ENCODE measurements at places on chromosomes 2 and 18.
A peak's percentile ranks its signal among the peaks of the same experiment; 100 is the strongest.

GRCh38 chr18:78805840-78806239 is 173.8 kb upstream of the SALL3 start:
- DNase-seq: no peak

- peak; percentile 18 for DNase-seq
Observed at GRCh38 chr2:178912416-178913048, 105.3 kb upstream of the TTN start.

DNA sequence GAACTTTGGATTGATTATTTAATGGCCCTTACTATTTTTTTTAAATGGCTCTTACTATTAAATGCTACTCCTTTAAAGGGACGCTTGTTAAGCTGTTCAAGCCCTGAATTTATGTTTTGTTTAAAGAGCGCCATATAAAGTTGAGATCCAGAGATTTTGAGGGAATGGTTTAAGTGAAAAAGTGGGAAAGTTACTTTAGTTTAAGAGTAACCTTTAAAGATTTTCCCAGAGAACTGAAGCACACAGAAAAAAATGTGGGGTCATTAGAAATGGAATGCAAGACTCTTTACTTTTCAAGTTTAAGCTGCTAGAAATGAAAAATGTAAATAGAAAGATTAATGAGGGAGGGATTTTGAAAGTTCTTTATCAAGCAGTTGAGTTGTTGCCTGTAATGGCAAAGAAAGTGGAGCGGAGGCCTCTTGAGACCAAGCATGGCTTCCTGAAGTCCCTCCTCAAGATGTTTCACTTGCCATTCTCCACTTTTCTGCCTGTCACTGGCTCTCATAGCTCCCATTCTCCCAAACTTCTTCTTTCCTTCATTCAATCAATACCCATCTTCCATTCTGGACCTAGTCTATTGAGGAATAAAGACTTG is 93.2 kb downstream of the KCNS3 start:
- DNase-seq: no peak

- no peak for DNase-seq
Observed at GRCh38 chr18:70720607-70721006, 431.8 kb downstream of the SOCS6 start.

DNA sequence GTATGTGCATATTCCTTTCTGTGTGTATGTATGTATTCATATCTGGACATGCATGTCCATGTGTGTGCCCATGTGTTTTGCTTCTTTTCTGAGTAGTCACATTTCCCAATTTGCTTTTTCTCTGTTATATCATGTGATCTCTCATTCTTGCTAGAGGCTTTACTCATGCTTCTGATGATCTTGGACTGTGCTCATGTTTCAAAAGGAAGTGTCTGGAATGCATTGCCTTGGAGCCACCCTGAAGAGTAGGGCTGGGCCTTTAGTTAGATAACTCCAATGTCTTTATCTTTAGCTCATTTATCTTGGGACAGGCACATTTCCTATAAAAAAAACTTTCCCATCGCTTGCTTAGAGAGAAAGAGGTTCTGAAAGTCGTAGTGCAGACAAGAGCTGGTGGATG is 859.2 kb downstream of the CNTNAP5 start:
- peak; percentile 7 for DNase-seq

DNA sequence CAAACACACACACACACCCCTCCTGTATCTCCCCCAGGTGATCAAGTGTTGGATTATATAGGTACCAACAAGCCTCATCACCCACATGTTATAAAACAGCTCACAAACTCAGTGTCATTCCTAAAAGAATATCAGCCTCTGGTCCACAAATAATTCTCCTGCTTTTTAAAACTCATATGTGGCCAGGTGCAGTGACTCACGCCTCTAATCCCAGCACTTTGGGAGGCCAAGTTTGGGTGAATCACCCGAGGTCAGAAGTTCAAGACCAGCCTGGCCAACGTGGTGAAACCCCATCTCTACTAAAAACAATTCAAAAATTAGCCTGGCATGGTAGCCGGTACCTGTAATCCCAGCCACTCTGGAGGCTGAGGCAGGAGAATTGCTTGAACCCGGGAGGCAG is 87.8 kb downstream of the LRATD1 start:
- no peak for DNase-seq

DNA sequence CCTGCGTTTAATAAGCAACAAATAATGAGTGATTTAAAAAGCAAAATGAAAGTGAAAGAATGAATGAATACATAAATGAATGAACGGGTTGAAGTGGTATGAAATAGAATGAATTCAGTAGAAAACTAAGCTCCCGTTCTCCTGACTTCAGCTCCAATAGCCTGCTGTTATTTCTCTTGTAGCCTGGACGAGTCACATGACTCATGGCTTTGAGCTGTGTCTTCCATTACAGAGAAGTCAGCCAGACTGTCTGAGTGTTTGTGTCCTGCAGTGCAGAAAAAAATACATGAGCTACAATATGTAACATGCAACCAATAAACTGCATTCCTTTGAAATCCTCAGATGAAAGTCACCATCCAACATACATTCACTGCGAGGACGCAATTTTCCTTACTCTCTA is 21.2 kb downstream of the SCG2 start:
- peak; percentile 58 for DNase-seq

- DNase-seq: no peak
Observed at GRCh38 chr2:2264416-2264815, 66.7 kb downstream of the MYT1L start.

GRCh38 chr2:184729581-184729980 is 131.3 kb downstream of the ZNF804A start:
- DNase-seq: no peak

DNA sequence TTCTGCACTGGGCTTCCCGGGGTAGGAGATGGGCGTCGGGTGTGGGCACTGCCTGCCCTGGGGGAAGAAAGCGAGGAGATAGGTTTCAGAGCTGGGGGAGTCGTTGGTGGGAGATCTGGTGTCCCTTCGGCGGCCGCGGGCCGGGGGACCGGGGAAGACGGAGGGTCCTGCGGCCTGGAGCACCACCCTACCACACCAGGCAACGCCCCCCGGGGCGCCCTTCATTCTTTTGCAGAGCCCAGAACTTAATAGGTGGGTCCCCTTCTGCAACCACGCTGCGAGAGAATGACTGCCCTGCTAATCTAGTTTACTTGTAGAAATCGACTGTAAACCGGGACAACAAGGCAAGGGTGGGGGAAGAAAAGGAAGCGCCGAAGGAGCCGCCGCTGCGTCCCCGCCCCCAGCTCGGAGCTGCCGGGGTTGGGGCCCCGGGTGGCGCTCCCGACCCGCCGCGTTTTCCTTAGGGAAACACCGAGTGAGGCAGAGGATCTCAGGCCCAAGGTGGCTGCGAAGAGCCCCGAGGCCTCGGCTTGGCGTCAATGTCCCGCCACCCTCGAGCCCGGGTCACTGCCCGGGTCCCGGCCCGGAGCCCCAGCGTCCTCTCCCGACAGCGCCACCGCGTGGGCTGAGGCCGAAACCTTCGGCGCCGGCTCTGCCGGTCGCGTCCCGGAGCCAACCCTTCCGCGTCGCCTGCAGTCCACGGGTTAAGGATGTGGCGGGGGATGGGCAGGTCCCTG is 5.4 kb upstream of the SATB2 start:
- no peak for DNase-seq

- DNase-seq: no peak
Observed at GRCh38 chr2:137357634-137358033, 592.3 kb downstream of the THSD7B start.

GRCh38 chr2:42744545-42745082 is 19.3 kb downstream of the OXER1 start:
- DNase-seq: no peak

DNA sequence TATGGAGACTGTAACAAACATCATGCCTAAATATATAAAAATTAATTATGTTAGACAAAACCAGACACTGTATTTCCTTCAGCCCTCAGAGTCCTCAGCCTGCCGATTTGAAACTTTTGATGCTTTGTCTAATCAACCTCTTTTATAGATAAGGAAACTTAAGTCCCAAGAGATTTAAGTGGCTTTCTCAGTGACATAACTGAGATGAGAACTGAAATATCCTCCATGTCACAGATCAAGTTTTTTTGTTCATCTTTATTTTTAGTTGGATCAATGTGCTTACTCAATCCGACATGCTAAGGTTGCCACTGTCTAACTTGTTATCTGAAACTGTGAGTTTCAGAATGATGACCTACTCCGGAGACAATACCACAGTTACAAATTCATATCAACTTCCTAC is 72.3 kb downstream of the BARD1 start:
- no peak for DNase-seq

- DNase-seq: peak; percentile 66
Observed at GRCh38 chr2:54360055-54360792, 95.9 kb upstream of the SPTBN1 start.

- DNase-seq: no peak
Observed at GRCh38 chr2:127853671-127854070, 4.3 kb downstream of the POLR2D start.

DNA sequence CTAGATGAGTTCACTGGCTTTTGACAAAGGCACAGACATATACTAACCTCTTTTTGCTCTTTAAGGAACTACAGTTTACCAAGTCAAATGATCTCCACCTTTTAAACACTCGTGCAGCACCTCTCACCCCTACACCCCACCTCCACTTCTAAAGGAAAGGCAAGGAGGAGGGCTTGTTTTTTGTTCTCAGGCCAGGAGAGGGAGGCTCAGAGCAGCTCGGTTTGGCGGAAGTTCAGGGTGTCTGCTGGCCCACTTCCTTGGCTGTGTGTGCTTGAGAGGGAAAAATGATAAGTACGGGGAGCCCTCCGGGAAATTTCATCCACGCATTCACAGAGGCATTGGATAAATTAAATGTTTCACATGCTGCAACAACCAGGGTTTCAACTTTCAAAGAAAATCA is 667.9 kb downstream of the BCL11A start:
- DNase-seq: no peak

DNA sequence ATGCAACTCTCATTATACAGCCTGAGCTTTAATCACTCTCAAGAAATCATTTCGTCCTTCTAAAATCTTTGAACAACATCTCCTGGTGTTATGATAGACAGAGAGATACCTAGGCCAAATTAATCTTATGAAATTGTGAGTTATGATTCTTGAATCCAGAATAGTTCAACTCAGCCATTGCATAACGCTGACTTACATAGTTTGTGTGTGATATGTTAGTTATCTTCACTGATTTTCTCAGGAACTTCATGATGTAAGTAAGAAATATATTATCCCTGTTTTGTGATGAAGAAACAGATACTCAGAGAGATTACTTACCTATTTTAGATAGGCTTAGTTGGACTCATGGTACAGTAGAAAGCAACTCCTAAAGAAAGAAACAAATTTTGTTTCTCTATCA is 684.4 kb downstream of the ZEB2 start:
- no peak for DNase-seq

- DNase-seq: peak; percentile 38
Observed at GRCh38 chr2:220847589-220847988, 724.5 kb downstream of the EPHA4 start.

- peak; percentile 96 for DNase-seq
Observed at GRCh38 chr2:65432227-65433190, at the start of gene SPRED2. SPRED2 (minus strand) TSS chr2:65432599; CDS start chr2:65431987, 612 bp downstream.

DNA sequence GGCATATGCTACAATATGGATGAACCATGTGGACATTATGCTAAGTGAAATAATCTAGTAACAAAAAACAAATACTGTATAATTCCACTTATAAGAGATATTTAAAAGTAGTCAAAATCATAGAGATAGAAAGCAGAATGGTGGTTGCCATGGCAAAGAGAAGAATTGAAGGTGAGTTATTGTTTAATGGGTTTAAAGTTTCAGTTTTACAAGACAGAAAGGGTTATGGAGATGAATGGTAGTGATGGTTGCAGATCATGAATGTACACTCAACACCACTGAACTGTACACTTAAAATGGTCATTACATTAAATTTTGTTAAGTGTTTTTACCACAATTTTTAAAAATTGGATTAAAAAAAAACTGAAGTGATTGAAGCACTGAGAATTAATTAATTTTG is 298.2 kb upstream of the ZC3H15 start:
- DNase-seq: no peak

- DNase-seq: no peak
Observed at GRCh38 chr2:217935901-217936684, 66.7 kb downstream of the TNS1 start.

DNA sequence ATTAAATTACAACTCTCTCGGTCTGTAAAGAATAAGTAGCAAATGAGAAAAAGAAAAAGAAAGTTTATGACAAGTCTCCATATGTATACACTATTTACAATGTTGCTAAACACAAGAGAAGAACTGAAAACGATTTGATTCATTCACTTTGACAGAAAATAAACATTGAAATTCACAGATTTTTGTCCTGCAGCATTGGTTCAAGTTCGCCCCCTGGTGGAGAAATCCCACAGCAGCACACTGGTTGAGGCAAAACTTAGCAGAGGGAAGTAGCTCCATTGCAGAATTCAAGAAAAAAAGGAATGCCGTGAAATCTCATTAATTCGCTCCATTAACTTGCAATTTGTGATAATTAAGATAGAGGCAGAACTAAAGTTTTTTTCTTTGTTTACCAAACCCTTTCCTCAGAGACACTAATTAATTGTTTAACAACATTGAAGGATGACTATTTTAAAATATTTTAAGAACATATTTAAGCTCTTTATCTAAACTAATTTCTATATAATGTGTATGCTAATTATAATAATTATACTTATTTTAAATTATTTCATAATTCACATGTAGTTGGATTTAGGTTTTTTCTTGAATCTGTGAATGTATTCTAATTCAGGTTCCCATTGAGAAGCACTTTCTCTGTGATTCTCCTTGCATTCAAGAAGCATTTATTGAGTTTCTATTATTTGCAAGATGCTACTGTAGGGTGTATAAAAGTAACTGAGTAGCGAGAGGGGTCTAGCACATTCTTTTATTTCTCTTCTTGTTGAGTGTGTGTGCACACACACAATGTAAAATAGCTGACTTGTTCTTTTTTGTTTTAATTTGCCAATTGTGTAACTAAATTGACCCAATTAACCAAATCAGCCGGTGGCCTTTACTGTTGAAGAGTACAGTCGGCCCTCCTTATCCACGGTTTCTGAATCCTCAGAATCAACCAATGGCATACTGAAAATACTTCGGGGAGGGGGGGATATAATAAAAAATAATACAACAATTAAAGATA is 74.1 kb downstream of the COL4A3 start:
- DNase-seq: peak; percentile 38

DNA sequence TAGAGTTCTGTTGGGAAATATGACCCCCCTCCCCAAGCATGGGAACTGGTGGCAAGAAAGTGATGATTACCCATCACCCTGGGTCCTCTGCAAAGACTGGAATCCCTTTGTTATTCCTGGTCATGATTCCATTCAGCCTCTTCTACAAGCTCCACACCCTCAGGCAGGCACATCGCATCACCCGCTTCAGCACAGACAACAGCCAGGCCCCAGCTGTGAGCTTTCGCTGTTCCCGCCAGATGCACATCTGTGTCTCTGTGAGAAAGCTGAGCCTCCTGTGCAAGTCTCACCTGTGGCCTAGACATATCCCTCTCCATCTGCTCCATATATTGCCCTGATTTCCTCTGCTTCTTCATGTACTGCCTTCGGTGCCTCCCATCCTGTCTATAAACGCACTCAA is 368.0 kb upstream of the RAB6C start:
- DNase-seq: no peak

GRCh38 chr2:10053351-10053750 is 10.0 kb downstream of the KLF11 start:
- DNase-seq: no peak
